ENCODE measurements at places on chromosomes 4 and X.

DNA sequence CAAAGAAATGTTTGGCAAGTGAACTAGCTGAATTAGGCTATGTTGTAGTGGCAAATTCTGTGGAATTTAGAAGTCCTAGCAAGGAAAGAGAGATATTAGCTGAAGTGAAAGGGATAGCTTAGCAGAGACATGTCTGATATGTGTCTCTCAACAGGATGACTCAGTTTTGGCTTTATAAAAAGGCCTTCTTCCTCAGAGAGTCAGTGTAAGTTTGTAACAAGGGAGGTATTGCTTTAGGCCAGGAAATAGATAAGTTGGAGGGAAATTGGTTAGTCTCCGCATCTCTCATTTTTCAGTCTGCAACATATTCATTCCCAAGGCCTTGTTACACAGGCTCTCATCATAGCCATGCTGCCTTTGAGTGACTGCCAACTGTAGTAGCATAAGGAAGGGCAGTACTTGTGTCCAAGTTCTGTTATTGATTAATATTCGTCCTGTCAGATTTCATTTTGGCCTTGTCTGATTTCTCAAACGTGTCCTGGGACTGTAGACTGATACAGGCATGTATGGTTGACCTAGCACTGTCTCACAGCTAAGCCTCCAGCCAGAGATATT is 4.0 kb downstream of the TMEM164 start:
- peak; percentile 52 for DNase-seq

DNA sequence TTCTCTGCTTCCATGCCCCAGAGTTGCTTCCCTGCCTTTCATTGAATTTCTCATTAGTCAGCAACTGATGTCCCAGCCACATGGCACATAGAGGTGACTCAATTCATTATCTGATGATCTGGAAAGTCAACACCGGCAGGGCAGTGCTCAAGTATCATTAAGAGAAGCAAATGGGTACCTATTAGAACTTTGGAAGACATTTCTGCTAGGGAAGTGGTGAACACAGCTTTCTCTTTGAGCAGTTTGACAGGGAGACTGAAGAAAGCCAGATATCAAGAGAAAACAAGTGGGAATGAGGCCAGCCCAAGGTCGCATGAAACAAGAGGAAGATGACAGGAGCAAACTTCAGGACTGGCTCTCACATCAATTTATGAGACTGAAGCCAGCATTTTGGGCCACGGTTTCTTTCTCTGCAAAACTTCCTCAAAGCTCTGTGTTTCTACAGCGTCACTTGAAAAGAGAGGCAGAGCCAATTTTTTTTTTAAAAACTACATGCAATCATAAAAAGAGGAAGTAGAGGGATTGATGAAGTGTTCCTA is 108.3 kb upstream of the RPS6KA3 start:
- DNase-seq = no peak

- no peak for DNase-seq
Observed at GRCh38 chr4:182604161-182604622, 313.0 kb downstream of the DCTD start.

GRCh38 chr4:138256608-138257007 is 14.5 kb upstream of the SLC7A11 start:
- DNase-seq = no peak

DNA sequence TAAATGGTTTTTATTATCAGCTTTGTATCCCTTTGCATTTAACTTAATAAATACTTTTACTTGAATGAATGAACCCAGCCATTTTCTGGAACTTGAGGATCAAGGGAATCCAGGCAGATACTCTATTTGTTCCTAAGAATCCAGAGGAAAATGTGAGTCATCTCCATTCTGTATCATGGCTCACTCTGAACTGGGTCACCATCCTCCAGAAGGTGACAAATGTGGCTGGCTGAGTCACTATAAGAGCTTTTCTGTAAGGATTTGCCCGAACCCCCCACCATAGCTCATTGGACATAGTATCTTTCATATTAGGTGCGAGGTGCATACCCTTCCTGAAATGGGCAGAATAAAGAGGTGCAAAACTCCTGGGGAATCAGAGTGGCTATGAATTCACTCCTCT is 25.8 kb downstream of the RTL9 start:
- DNase-seq = no peak

- DNase-seq = peak; percentile 66
Observed at GRCh38 chrX:72306851-72307645, 1.3 kb upstream of the CITED1 start.

DNA sequence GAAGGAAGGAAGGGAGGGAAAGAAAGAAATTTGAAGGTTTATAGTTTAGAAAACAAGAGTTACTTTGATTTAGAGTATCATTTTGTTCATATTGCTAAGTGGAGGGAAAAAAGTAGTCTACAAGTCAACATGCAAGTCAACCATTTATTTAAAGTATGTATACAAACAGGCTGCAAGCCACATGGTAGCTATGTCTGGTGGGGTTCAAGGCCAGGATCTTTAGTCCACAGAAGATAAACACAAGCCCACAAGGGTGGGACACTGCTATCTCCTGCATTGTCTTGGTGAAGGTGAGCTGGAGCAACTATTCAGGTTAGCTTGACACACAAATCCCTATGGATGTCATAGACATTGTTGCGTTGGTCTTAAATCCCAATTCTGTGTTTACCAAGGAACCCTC is 71.4 kb downstream of the ABCG2 start:
- DNase-seq = no peak

DNA sequence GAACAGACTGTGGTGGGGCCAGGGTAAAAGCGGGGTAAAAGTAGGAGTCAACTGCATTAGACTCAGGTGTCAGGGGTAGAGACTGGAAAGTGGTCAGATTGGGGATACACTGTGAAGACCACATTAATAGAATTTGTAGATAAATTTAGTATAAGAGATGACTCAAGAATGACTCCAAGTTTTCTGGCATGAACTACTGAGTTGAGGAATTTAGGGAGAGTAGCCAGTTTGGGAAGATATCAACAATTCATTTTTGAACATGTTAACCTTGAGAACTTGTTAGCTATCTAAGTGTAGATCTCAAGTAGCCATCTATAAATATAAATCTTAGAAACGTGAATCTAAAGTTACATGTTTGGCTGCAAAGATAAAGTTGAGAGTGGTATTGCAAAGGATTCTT is 206.9 kb upstream of the HCCS start:
- DNase-seq = no peak

DNA sequence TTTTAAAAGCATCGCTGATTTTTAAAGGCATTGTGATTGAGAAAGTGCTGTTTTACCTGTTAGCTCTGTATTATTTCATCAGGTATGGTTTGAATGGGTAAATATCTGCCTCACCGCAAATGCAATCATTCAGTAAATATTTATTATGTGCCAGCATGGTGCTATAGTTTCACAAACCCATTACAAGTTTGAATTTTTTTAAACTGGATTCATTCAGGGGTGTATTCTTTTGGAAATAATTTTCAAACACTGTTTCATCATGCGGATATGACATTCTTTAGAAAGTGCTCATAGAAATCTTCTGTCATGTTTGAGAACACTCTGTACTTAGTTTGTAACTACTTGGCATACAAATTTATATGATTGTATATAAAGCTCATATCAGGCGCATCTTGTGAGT is 37.2 kb downstream of the LIMCH1 start:
- DNase-seq = no peak

GRCh38 chr4:155759372-155760252 is 791 bp downstream of the GUCY1B1 start:
- peak; percentile 43 for DNase-seq

DNA sequence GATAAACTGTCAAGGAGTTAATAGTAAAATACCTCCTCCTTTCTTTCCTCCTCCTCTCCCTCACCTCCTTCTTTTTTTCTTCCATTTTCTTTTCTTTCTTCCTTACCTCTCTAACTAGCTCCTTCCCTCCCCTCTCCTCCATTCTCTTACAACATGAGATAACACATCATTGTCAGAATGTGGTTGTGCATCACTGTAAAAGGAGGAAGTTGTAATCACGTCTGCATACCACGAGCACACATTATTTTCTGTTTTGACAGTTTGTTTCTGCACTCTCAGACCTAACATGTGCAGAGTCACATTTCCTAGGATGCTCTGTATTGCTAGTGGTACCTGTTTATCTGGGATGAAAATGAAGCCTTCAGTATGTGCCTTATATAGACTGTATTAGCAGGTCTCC is 9.1 kb downstream of the SLIT2 start:
- no peak for DNase-seq

- DNase-seq = no peak
Observed at GRCh38 chr4:164659765-164660164, 94.2 kb upstream of the SMIM31 start.

DNA sequence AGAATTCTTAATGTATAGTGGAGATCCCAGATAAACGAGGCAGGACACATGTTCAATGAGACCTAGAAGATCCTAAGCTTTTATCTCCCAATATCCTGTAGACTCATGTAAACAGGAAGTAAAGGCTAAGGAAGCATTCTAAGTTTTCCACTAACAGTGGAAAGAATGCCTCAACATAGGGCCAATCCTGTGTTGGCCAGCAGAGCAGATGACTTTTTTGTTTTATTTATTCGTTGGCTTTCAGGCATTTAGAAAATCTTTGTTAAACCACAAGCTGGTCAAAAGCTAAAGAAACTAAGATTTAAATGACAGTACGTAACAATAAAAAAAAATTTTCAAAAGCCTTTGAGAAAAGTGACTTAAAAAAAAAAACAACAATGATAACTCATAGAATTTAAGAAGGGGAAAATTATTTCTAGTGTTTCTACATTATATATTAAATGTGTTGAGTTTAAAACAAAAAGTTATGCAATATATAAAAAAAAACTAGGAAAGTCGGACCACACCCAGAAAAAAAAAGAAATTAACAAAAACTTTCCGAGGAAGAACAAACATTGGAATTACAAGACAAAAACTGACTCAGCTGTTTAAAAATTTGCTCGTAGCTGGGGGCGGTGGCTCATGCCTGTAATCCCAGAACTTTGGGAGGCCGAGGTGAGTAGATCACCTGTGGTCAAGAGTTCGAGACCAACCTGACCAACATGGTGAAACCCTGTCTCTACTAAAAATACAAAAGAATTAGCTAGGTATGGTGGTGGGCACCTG is 759.3 kb downstream of the FSTL5 start:
- DNase-seq = no peak

DNA sequence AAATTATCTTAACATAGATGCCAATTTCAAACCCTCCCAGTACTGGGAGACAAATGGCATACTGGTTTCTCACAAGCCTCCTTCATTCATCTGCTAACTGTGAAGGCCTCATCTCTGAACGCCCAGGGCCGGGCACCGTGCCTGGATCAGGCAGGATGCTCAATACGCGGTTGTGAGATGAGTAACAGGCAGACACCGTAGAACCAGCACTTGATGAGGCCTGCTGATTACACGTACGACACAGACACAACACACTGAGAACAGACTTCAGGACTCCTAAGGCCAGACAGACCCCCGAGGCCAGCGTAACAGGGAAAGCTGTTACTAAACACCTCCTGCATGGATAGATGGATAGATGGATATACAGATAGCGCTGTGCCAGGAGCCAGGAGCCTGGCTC is 154.6 kb downstream of the AFAP1 start:
- no peak for DNase-seq

- DNase-seq = no peak
Observed at GRCh38 chr4:184824776-184825084, 1.0 kb downstream of the ACSL1 start.

GRCh38 chr4:101020956-101021355 is 326.4 kb downstream of the PPP3CA start:
- DNase-seq = no peak

DNA sequence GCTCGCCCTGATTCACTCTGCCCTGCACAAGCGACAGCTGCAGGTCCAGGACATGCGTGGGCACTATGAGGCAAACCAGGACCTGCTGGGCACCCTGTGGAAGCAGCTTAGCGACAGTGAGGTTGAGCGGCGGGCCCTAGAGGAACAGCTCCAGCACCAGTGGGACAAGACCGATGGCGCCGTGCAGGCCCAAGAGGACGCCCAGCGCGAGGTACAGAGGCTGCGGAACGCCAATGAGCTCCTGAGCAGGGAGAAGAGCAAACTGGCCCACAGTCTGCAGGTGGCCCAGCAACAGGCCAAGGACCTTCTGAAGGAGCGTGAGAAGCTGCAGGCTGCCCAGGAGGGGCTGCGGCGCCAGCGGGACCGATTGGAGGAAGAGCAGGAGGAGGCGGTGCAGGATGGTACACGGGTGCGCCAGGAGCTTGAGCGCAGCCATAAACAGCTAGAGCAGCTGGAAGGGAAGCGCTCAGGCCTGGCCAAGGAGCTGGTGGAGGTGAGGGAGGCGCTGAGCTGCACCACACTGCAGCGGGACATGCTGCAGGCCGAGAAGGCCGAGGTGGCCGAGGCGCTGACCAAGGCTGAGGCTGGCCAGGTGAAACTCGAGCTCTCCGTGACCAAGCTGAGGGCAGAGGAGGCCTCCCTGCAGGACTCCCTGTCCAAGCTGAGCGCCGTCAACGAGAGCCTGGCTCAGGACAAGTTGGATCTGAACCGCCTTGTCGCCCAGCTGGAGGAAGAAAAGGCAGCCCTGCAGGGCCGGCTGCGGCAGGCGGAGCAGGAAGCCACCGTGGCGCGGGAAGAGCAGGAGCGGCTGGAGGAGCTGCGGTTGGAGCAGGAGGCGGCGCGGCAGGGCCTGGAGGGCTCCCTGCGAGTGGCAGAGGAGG is 12.8 kb downstream of the SMIM10L2A start:
- no peak for DNase-seq

GRCh38 chr4:99219479-99219878 is 433 bp upstream of the ADH6 start:
- no peak for DNase-seq

- DNase-seq = no peak
Observed at GRCh38 chr4:177322266-177322665, 12.6 kb downstream of the NEIL3 start.

DNA sequence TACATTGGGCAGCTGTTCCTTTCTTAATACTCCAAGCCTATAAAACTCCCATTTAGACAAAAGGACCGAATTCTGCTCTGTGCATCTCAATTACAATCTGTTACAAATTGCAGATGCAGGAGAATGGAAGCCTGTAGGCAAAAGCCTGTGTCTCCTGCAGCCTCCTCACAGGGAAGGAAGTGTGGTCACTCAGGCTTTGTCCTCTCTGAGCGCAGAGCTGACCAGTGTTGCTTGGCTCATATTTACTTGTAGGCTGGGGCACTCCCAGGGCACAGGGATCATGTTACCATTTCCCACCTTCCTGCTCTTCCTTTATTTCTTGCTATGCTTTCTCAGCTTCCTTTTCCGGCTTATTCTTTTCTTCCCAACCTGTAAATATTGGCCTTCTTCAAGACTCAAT is 15.7 kb downstream of the SUPT20HL2 start:
- no peak for DNase-seq

DNA sequence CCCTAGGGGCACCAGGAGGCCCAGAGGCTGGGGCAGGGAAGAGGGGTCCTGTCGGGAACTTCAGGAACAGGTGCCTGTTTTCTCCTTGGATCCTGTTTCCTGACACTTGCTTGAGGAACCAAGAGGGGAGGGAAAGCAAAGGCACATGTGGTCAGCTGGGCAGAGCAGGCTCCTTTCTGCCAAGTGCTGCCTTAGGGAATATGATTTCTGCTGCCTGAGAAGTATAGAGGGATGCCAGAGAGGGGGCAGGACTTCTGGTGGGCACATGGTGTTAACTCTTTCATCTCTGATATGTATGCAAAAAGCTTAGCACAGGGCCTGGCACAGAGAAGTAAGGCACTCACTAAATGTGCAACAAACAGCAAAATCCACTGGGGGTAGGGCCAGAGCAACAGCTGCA is 51.2 kb upstream of the PJA1 start:
- no peak for DNase-seq

Data from testis (tissue), 5 donors.